GM06990 (cell line): ENCODE measurements at places on chromosomes 7 and 10.

GRCh38 chr7:150788474-150789269, 11.5 kb downstream of the TMEM176B start:
- no peak for DNase-seq

- no peak for DNase-seq
These were observed 206.3 kb downstream of the THSD7A start for GRCh38 chr7:11625669-11626068.

DNA sequence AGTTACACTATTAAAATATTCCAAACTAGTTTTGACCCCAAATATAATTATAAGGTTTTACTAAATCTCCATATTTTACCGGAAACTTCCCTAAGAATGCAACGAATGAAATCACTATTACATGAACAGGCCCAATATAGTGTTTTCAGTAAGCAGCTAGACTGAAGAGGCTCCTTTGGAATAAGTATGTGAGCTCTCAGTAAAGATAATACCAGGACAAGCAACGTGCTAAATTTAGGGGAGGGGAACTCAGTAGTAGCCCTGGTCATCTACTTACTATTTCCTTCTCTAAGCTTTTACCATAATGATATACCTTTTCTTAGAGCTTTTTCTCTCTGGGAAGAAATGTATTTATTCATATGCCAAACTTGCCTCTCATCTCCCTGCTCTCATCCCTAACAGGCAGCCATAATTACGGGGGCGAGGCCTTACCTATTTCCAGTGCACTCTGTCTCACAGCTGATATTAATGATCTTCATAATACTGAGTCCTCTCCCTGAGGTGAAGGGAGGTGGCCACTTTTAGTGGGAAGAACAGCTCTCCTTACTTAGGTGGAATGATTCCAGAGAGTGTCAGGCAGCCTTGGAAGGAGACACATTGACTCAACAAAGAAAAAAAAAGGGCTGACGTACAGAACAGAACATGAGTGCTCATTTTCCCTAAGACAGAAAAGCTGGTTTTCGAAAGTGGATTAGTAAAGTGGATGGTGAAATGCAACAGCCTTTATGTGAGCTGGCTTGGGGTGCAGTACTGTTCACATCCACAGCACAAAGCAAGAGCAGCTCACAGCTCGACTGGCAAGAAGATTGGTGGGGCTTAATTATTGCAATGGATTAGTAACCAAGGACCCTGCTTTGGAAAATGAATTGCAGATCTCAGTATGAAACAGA, 165.4 kb downstream of the GLI3 start:
- DNase-seq, result no peak

GRCh38 chr7:22477876-22478450, 22.0 kb downstream of the STEAP1B start:
- DNase-seq, result no peak

GRCh38 chr10:88379575-88379974, 203.5 kb downstream of the RNLS start:
- DNase-seq, result no peak

DNA sequence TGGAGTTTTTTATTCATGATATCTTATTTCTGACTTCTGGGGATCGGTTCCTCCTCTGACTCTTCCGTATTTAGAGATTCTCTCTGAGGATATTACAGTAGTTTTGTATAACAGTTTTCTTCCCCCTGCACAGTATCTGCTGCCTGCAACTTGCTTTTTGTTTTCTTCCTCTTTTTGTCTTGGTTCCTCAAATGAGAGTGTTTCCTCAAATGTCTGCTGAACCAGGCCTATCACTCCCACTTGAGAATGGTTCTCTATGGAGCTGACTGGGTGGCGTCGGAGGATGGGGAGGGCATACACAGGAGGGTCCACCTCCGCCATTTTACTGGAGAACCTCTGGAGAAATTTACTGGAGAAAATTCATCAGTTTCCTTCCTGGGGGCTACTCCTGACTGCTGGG, 27.7 kb downstream of the ARHGAP22 start:
- no peak for DNase-seq

GRCh38 chr7:6306471-6306870, 34.0 kb upstream of the CYTH3 start:
- no peak for DNase-seq

DNA sequence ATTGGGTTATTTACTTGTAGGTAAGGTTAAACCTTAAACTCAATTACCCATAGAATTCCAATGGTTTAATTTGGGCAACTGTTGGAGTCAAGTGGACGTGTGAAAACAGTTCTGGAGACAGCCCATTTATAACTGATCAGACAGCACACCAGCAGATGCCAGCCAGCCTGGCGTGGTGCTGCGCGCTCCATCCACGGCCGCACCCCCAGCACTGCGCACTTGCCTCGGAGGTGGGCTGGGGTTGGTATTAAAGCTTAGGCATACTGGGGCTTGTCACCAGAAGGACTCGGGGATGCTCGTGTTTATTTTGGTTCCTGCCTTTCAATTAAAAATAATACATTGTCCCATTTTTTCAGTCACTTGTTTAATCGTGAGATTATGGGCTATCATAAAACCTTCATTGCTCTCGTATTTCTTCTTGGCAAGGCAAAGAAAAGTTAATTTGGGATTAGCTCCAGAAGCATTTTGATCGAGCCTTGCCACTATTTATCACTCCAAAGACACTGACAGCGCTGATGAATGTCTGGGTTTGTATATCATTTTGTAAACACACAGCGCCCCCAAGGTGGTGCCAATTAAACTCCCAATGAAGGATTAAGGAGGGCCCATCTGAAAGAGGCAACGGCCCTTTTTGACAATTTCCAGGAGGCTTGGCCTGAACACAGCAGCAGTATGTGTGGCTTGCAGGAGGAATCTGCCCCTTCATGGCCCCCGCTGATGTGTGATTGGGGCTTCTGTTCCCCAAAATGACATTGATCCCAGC, 204.5 kb upstream of the CXCL12 start:
- no peak for DNase-seq

DNA sequence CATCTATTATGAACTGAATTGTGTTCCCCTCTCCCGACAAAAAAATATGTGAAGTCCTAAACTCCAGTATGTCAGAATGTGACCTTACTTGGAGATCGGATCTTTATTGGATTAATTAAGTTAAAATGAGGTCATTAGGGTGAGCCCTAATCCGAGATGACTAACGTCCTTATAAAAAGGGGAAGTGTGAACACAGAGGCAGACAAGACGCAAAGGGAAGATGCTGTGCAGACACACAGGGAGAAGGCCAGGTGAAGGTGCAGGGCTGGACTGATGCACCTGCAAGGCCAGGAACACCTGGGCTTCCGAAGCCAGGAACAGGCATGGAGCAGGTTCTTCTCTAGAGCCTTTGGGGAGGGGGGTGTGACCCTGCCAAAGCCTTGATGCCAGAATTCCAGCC, 187.8 kb downstream of the PARD3 start:
- peak; percentile 70 for DNase-seq

GRCh38 chr7:114818501-114818900, 103.4 kb upstream of the MDFIC start:
- DNase-seq, result no peak

DNA sequence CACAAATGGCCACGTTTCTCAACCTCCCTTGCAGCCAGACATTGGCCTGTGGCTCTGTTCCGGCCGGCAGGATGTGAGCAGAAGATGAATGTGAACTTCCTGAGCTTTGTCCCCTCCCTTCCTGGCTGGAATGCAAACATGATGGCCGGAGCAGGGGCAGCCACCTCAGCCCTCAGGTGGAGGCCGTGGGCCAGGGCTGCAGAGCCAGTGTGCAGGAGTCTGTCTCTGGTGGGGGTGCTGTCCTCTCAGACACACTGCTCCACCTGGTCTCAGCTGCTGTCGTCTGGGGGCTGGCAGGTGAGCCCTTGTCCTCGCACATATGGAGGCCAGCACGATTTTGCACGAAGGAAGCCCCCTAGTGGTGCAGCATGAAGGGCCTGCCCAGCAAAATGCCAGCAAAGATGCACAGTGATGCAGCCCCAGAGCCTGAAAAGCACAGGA, 25.3 kb upstream of the PWWP2B start:
- no peak for DNase-seq

- DNase-seq, result no peak
These were observed 47.9 kb upstream of the MYL10 start for GRCh38 chr7:101676956-101677355.

DNA sequence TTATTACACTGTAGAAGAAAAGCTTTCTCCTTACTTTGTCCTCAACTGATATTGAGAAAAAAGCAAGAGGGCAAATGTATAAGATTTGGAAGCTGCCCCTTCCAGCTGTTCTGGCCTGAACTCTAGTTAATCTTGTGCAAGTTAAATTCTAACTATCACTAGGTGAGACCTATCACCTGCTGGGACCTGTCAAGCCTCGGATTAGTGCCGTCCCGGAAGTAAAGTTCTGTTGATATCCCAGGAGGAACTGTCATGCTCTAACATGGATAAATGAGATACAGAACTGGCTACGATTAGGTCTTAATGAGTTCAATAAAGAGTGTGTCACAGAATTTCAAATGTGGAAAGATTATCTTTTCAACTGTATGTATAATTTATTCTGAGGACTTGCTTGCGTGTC, 1.2 kb upstream of the BPGM start:
- no peak for DNase-seq

- no peak for DNase-seq
These were observed 6.5 kb downstream of the BAIAP2L1 start for GRCh38 chr7:98394377-98394836.

GRCh38 chr10:69864321-69864720, 62.6 kb downstream of the COL13A1 start:
- no peak for DNase-seq

- DNase-seq, result no peak
These were observed 6.3 kb downstream of the CALML5 start for GRCh38 chr10:5492929-5493576.

GRCh38 chr10:70053841-70054288, 1.2 kb downstream of the MACROH2A2 start:
- DNase-seq, result no peak

GRCh38 chr10:127880557-127880956, 12.2 kb downstream of the CLRN3 start:
- no peak for DNase-seq

DNA sequence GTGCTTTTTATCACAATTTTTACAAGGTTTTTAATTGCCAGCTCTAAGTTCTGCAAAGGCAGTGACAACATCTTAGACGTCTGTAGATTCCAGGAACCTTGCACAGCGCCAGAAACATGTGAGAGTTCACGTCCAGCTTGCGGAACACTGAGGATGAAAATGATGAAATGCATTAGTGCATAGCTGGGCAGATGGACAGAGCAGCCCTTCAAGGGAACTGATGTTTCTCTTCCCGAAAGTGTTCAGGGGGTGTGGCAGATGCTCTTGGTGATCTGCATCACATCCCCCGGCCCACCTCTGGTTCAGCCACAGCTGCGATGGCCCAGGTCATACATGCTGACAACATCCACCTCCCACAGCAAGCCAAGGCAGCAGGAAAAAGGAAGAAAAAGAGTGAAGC, 40.9 kb downstream of the ITIH5 start:
- no peak for DNase-seq

DNA sequence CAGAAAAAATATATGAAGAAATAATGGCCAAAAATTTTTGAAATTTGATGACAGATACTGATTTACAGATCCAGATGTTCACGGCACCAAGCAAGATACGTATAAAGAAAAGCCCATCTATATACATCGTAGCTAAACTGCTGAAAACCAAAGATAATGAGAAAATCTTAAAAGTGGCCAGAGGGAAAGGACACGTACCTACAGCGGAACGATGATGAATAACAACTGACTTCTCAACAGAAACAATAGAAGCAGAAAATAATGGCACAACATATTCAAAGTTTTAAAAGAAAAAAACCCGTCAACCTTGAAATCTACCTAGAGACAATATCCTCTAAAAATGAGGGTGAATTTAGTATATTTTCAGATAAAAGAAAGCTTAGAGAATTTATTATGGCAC, 31.9 kb downstream of the IL2RA start:
- no peak for DNase-seq

DNA sequence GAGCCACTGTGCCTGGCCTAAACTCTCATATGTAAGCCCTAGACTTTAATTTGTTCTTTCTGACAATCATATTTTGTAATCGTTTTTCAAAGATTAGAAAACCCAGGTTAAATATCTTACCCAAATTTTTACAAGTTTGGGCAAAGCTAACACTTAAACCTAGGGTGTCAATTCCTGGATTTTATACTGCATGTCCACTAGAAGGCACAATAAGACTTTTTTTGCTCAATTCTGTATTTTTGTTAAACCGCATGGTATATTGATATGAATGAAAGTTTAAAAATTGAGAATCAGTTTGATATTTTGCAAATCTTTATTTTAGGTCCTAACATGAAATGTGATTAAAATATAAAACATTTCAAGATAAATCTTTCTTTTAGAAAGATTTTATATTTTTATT, 29.3 kb downstream of the DYNC2I1 start:
- no peak for DNase-seq

DNA sequence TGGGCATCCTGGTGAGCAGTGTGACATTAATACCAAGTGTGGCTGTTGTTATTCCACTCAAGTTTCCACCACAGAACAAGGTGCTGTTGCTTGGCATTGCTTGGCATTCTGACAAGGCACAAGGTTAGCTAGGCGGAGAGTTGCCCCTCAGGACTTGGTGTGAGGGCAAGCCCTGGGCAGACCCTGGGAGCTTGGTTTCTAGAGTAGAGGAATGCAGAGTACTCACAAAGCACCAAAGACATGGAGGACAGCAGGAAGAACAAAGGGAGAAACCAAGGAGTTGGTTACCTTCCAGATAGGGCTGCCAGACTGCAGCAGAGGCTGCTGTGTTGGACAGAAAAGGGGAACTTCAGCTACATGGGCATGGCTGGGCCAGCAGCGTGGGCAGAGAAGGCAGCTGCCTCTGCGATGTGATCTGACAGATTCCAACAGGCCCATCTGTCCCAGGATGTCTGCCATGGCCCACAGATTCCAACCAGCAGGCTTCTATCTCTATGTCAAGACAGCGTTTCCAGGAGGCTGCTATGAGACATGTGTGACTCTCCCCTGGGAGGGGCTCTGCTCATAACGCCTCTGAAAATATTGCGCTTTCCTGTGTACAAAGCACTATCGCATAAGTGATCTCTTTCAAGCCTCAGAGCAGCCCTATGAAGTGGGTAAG, 1.8 kb downstream of the GOLGA7B start:
- DNase-seq, result no peak

- DNase-seq, result no peak
These were observed 322.4 kb downstream of the HGF start for GRCh38 chr7:81447351-81447952.

DNA sequence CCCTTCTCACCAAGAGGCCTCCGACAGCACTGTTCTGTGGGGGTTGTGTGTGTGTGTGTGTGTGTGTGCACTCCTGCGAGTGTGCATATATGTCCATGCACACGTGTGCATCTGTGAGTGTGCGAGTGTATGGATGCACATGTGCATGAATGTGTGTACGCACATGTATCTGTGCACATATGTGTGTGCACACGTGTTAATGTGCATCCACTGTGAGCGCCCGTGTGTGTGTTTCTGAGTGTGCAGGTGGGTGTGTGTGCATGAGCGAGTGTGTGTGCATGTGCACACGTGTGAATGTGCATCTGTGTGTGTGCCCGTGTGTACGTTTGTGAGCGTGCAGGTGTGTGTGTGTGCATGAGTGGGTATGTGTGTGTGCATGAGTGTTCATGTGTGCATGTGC, 48.5 kb upstream of the FOXL3 start:
- no peak for DNase-seq
